ENCODE measurements at places on chromosomes 1 and 21.

DNA sequence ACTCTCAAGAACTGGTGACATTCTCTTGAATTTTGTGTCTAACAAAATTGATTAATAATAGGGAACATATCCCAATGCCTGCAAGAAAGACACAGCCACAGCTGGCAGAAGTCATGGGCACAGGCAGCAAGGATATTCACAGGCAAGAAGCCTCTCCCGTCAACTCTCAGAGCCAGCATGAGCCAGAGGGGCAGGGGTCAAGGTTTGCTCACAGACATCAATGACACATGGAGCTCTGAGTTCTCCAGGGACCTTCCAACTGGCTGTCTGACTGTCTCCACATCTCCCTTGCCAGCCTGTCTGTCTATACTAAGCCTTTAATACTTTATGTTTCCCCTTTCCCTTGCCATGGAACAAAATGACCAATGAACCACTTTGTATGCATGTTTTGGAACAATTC lies 101.5 kb upstream of the RAB4A start:
- no peak for DNase-seq

DNA sequence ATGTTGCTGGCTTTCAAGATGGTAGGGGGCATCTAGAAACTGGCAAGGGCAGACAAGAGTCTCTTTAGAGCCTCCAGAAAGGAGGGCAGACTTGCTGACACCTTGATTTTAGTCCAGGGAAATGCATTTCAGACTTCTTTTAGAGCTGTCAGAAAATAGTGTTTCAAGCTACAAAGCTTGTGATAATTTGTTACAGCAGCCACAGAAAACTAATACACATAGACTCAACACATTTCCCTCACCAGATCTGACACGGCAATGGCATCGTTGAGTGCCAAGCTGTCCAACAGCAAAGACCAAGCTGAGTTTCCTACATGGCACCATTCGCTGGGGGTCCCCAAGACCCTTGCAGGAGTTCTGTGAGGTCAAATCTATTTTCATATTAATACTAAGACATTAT lies 62.0 kb downstream of the SLC9A1 start:
- DNase-seq, result no peak

GRCh38 chr1:36151845-36152203 lies 2.5 kb upstream of the TRAPPC3 start:
- no peak for DNase-seq

DNA sequence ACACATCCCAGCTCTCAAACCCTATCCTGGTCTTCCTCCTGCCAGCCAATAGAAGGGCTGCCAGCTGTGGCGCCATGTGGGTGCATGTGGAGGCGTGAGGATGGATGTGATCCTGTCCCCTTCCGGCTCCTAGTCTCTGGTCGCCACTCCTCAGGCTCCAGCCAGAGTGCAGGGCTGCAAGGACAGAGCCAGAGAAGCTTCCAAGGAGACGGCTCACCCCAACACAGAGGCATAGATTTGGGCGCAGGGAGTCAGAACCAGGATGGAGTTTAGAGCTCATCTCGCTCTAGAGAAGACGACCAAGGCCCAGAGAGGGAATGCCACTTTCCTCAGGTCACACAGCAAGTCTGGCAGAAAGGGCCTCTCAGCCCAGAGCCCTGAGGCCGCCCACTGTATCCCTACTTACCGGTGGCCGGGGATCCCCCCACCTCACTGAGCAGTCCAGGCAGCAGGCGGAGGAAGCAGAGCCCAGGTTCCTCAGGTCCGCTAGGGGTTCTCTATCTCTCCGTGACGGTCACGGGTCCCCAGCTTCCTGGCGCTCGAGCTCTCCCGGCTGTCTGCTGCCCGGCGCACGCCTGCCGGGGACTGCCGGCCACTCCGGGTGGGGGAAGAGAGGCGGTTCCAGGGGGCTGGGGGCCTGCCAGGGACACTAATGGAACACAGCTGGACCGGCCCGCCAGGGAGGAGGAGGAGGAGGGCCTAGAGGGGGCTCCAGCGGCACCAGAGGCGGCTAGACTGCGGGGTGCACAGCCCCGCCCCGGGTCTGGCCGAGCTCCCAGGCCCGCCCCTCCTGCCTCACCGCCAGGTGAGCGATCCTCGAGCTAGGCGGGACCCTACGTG lies at the start of gene COL16A1:
Gene COL16A1, minus strand, starts transcription at position 587 of the 840 bp plus-strand sequence. CDS start 1,824 bp downstream, outside the sequence.
- peak; percentile 27 for DNase-seq

GRCh38 chr1:2018217-2019171 lies 651 bp upstream of the GABRD start:
- DNase-seq, result no peak

GRCh38 chr1:195530961-195531360 lies 1077.3 kb downstream of the KCNT2 start:
- no peak for DNase-seq

DNA sequence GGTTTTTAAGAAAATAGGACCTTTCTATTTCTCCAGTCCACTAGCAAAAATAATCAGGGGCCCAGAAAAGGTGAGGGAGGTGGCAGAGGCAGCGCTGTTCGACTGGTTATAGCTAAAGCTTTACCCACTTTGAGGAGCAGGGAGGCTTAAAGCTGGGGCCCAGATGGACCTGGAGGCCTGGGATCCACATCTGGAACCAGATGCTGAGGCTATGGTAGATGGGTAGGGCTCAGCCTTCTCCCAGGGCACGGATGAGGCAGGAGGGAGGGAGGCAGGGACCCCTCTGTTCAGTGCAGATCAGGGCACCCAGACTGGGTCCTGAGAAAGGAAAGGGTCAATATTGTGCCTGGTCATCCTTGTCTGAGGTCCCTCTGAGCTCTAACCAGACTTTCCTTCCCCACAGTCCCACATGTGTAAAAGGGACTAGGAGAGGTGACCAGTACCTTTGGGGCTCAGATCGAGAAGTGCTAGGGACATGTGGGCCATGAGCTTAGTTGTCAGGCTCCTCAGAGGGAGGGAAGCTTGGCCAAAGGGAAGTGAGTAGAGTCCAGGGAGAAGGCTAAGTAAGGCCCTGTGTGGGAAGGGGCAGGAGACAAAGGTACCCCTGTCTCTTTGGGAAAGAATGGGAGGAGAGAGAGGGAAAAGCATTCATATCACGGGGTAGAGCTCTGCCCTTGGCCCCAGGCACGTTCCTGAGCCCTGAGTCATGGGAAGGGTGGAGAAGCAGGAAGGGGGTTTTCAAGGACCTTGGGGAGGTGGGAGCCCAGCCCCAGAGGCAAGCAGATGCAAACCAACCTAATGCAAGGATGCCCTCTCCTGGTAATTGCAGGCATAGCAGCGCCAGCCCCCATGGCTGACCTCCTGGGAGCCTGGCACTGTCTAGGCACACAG lies 15.4 kb downstream of the LMNA start:
- DNase-seq, result peak; percentile 92

- peak; percentile 19 for DNase-seq
Observed at GRCh38 chr21:26846036-26846931, 1.1 kb upstream of the ADAMTS1 start.

GRCh38 chr1:208077232-208078075 lies 166.5 kb upstream of the CD34 start:
- DNase-seq, result no peak

- peak; percentile 4 for DNase-seq
Observed at GRCh38 chr21:14677013-14677412, 130.9 kb upstream of the SAMSN1 start.

DNA sequence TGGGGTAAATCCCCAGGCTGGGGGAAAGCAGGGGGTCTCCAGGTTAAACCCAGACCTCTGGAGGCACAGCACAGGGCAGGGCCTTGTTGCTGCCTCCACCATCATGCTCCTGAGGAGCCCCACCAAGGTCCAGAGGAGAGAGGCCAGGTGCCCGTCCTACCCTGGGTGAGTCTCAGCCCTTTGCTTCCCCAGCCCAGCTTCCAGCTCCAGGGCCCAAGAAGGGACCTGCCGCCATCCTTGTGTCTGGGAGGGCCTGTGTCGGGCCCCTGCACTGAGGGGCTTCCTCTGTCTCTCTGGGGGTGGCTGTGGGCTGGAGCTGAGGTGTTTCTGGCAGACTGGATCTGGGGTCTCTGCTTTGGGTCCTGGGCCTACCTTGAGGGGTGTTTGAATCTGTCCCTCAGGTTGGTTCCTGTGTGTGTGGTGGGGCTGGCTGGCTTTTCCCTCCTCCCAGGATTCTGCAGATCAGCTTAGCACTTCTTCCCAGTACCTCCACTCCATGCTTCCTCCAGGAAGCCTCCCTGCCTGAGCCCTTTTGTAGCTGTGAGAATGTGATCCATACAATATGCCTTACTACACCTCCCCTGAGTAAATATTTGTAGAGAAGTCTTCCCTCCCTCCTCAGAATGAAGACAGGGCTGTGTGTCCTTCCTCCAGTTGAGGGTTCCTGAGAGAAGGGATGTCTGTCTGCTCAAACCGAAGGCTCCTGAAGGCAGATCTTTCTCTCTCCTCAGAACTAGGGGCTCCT lies 6.2 kb downstream of the GPR3 start:
- DNase-seq, result no peak

GRCh38 chr21:36909423-36909822 lies 57.0 kb downstream of the HLCS start:
- DNase-seq, result no peak

DNA sequence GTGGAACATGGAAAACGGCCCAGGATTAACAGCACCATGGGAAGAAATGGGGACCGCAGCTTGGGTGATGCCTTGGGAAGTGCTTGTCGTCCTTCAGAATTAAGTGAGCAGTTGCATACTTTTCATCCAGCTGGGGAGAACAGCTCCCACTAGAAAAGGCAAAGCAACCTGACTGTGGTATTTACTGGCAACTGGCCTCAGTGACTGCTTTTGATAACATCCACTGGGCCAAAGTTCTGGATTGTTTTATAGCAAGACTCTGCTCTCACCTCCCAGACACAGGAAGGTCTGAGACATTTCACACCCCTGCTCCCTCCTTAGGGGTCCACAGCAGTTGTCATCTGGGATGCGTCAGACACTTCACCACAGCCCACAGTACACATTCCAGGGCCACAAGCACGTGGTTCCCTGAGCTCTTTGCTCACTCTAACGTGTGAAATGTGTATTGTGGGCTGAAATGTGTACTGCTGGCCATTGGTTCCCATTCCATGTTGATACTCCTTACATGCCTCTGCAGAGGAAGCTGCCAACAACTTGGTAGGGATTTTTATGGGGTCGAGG lies 6.6 kb downstream of the PAPPA2 start:
- no peak for DNase-seq

- DNase-seq, result no peak
Observed at GRCh38 chr1:218658269-218658668, 313.1 kb downstream of the TGFB2 start.

GRCh38 chr1:234781241-234782065 lies 171.5 kb upstream of the IRF2BP2 start:
- peak; percentile 35 for DNase-seq

- DNase-seq, result peak; percentile 31
Observed at GRCh38 chr1:65558215-65558614, 137.7 kb downstream of the LEPR start.

GRCh38 chr1:61254634-61255357 lies 172.4 kb downstream of the NFIA start:
- no peak for DNase-seq

DNA sequence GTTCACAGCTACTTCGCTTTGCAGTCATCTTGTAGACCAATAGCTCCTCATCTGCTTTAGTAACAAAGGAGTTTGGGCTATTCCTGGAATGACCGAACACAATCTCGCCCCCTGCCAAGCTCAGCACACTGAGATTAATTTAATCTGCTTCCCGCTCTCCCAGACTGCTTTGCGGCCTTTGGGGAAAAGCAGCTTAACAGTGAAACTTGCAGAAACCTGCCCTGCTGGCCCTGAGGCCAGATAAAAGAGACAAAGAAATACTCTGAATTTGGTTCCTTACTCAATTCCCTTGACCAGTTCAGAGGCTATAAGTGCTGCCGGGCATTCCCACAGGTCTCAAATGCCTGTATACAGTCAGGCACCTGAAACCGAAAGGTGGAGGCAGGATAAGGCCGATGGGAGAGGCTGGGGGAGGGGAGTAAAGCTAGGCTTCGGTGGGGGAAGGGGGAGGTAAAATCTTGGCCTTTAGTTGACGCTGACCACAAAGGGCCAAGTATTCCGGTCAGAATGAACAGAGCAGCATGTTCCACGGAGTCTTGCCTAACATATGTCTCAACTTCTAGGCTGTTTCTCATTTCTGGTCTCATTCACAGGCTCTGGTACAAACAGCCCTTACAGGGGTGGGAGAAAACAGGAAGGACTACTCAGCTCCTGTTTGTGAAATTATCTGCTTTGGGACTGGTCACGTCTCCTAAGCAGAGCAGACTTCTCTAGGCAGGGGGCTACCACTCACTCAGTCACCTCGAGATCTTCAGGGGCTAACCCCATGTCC lies 17.7 kb upstream of the A3GALT2 start:
- no peak for DNase-seq

DNA sequence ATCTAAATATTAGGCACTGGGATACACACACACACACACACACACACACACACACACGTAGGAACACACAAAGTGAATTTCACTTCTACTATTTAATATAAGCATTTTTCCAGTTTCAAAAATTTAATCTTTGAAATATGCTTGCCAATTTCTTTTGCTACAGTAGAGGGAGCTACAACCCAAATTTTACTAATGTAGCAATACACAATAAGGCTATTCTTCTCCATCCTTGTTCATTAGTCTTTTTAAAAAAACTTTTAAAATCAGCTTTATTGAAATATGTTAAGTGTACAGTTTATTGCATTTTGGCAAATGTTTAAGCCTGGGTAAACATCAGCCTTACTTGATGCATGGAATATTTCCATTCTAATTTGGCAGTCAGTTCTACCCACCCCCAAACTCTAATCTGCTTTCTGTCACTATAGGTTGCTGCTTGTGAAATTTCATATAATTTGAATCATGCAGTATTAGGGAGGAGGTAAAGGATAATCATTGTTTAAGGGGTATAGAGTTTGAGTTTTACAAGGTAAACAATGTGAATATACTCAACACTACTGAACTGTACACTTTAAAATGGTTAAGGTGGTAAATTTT lies 93.0 kb upstream of the TENT5C start:
- DNase-seq, result peak; percentile 26

DNA sequence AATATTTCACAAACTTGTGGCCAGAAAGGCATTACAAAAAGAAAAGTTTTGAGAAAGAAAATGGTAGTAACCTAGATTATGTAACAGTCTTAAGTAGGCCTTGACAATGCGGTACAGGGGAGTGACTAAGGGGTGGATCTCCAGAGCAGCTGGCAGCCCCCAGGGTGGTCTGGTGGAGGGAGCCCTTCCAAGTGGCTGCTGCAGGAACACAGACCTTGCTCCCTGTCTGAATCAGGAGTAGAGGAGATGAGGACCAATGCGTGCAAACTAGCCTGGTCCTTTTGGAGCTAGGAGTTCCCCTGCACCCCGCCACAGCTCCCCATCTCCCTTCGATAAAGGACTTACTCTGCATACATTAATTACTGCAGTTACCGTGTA lies 189.0 kb downstream of the NFIA start:
- no peak for DNase-seq
